ENCODE measurements at places on chromosomes 12 and 14.

GRCh38 chr12:103766028-103766427, 75.0 kb downstream of the NT5DC3 start:
- no peak for DNase-seq

- DNase-seq: no peak
Observed at GRCh38 chr14:103070971-103071542, 13.0 kb upstream of the LBHD2 start.

- no peak for DNase-seq
Observed at GRCh38 chr14:59918824-59919569, 947 bp upstream of the LRRC9 start.

DNA sequence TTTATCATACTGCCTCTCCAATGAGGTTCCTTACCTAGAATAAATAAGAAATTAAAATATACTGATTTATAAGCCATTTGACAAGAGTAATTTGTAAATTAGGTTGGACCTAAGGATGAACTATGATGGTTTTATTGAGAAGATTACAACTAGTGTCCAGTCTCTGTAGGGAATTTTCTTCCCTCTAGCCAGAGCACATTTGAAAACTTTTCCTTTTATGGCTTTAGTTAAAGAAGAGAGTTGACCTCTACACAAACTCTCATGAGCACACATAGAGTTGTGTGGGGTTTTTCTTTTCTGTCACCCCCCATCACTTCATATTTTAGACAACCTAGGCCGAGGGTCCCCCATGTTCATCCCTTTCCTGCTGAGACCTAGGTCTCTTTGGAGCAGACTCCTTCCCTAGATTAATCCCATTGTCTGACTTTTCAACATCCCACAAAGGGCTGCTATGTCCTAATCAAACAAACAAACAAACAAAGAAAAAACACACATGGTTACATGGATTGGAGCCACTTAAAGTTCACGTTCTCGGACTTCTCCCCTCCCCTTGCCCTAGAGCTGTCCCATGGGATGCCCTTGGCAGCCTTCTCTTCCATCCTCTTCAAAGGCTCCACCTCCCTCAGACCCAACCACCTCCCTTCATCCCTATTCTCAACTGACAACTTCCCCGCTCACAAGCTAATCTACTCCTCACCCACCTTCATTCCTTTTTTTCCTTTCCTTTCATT, 40.7 kb downstream of the GPR135 start:
- DNase-seq: no peak

DNA sequence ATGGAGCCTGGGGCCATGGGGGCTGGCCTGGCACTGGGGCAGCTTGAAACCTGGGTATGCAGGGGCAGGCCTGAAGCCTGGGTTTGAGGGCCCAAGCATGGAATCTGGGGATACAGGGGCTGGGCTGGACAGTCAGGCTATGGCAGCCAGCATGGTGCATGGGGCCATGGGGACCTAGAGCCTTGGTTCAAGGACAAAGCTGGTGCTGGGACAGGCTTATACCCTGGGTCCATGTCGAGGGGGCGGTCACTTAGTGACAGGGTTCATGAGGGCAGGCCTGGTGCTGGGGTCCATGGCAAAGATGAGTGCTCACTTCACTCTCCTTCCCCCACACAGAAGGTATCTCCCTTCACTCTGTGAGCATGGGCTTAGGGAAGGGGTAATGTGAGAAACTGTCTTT, 116.2 kb downstream of the BBS10 start:
- DNase-seq: no peak

- no peak for DNase-seq
Observed at GRCh38 chr14:58705066-58705465, 67.3 kb downstream of the DACT1 start.

GRCh38 chr12:55679691-55680090, 28.0 kb downstream of the ITGA7 start:
- no peak for DNase-seq

DNA sequence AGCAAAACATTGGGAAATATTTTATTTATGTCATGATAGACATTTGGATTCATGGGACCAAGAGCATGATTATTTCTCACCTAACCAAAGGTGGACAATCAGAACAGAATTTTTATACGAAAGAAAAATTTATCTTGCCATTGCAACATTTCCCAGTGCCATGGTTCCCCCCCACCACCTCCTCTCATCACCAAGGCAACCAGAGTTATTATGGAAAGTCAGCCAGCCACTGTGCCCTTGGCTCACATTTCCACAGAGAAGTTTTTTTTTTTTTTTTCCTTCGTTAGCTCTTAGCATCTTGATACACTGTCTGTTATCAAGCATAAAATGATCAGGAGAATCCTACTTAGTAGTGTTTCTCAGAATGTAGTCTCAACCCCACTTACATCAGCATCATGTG, 176.4 kb upstream of the TMTC1 start:
- DNase-seq: no peak

DNA sequence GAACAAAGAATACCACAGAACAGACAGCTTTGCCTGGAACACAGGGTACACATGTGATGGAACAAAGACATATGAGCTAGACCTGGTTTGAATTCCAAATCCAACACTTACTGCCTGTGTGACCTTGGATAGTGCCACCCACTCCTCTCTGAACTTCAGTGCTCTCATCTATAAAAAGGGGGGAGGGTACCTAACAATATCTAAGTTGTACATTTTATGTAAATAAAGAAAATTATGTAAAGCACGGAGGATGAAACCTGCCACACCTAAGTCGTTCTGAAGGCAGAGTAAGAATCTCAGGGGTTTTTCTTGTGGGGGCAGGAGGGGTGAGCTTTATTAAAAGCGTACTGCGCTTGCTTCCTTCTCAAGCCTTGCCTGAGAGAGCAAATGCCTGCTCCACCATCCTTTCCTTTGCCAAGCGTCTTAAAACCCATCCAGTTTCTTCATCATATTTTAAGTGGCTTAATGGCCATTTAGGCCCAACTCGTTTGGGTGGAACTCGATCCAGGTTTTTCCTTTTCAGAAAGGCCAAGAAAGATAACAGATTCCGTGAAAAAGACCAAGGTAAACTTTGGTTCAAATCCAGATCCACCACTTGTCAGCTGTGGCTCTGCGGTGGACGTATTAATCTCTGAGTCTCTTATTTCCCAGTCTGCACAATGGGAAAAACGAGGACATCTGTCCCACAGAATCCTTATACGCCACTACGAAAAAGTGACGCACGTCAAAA, 946 bp downstream of the DDX24 start:
- DNase-seq: no peak

- DNase-seq: no peak
Observed at GRCh38 chr12:115096588-115097397, 412.8 kb upstream of the TBX3 start.

- DNase-seq: no peak
Observed at GRCh38 chr14:23085458-23085857, 9.5 kb downstream of the ACIN1 start.

GRCh38 chr14:94805680-94806288, 35.9 kb upstream of the GSC start:
- no peak for DNase-seq

GRCh38 chr12:61896436-61896835, 363.8 kb upstream of the USP15 start:
- DNase-seq: no peak

- DNase-seq: no peak
Observed at GRCh38 chr12:27769142-27769673, 10.8 kb upstream of the KLHL42 start.

- peak; percentile 49 for DNase-seq
Observed at GRCh38 chr14:91911474-91912032, 35.9 kb downstream of the FBLN5 start.

Measured in CD4-positive, alpha-beta T cell (primary cell).